ENCODE measurements at places on chromosomes 4 and X.
A peak's percentile ranks its signal among the peaks of the same experiment; 100 is the strongest.

- DNase-seq, result peak; percentile 52
These were observed 59.4 kb upstream of the GK2 start for GRCh38 chr4:79467246-79467932.

GRCh38 chrX:24480400-24480865 is 15.3 kb downstream of the PDK3 start:
- no peak for DNase-seq

GRCh38 chr4:153962311-153963039 is 173.6 kb upstream of the SFRP2 start:
- no peak for DNase-seq

DNA sequence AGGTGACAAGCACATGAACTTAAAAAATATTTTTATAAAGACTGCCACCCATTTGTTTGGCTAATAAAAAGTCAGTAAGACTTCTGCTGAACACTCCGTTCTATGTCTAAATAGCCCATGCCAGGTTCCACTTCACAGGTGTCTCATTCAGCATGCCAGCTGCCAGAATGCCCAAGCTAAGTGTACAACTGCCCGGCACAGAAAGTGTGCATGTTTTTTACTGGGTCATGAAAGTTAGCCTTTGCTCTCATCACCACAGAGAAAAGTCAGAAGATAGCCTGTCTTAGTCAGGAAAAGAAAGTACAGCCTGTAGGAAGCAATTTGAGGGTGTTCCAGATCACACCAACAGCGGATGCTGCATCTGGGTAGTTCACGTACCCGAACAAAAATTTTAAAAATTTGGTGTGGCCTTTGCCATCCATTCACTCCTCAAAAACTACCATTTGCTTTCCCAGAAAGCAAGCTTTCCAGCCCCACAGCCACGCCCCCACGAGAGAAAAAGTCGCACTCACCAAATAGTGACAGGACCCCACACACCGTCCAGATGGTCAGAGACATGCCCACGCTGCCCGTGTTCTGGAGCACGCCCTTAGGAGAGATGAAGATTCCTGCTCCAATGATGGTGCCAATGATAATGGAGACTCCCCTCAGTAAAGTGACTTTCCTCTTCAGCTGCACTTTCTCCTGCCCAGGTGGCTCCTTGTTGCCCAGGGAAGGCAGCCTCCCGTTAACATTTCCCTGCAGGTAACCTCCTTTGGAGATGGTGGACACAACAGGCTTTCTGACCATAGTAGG is 671 bp downstream of the SLC7A11 start:
- peak; percentile 47 for DNase-seq

- DNase-seq, result peak; percentile 73
These were observed 2.7 kb upstream of the RENBP start for GRCh38 chrX:153947009-153947769.

DNA sequence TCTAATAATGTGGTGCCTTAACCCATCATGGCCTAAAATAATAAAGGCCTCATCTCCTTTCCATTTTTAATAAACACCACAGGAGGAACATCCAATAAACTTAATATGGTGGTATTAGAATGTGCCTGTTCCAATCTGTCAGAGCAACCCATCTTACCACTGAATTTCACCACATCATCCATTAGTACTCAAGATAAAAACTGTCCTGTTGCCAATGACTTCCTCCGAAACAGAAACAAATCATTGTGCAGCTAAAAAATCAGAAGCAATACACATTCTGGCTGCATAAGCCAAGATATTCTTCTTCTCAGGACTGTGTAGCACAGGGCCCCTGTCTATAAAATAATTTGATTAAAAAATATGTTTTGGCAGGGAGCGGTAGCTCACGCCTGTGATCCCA is 18.5 kb downstream of the TLR10 start:
- DNase-seq, result no peak

GRCh38 chrX:320126-320783 is 1.7 kb upstream of the GTPBP6 start:
- DNase-seq, result no peak

- no peak for DNase-seq
These were observed 331.4 kb downstream of the ARHGAP24 start for GRCh38 chr4:85806334-85806733.

DNA sequence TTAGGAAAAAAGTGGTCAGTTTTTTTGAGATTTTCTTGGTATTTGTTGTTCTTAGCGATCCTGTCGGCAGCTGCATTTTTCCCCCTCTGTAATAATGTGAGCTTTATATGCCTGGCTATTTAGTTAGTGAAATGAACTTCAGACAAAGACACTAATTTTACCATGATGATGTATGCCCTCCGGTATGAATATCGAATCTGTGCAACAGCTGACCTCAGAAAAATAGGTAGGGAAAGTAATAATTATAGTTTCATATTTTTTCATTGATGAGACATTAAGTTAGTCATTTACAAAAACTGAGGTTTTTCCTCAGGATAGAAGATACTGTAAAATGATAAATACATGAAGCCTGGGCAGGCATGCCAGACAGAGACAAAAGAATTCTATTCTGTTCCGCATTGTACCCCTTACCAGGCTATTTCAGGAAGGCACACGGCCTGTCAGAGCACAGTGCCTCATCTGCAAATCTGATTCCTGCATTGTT is 155.8 kb downstream of the SHROOM3 start:
- no peak for DNase-seq

DNA sequence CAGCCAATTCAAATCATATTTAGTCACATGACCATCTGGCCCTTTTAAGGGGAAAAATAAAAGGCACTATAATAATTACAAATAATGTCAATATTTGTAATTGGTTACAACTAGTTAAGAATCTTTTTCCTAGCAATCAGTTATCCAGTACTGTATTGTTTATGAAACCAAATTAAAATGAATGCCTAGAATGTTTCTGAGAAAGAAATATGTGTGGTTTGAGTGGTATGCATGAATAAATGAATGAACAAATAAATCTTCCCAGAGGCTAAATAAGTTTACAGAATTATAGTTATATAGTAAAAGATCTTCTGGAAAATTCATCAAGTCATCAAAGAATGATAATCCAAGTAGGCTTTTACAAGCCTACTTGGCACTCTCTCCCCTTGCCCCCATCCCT is 55.8 kb upstream of the F8A3 start:
- DNase-seq, result no peak

DNA sequence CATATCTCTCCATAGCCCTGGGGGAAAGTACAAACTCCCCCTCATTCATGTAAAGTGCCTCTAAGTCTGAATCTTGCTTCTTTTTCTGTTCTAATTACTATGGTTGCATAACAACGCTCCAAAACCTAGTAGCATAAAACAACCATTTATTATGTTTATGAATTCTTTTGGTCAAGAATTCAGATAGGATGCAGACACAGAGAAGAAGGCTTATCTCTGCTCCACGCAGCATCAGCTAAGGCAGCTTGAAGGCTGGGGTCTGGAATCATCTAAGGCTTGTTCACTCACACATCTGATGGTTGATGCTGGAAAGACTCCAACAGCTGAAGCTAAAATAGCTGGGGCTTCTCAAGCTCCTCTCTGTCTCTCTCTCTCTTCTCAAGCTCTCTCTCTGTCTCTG is 564.5 kb downstream of the ZNF674 start:
- DNase-seq, result no peak

- DNase-seq, result no peak
These were observed 3.6 kb downstream of the GEMIN8 start for GRCh38 chrX:14026121-14026520.

- DNase-seq, result peak; percentile 5
These were observed 42.9 kb downstream of the FNIP2 start for GRCh38 chr4:158811704-158812103.

DNA sequence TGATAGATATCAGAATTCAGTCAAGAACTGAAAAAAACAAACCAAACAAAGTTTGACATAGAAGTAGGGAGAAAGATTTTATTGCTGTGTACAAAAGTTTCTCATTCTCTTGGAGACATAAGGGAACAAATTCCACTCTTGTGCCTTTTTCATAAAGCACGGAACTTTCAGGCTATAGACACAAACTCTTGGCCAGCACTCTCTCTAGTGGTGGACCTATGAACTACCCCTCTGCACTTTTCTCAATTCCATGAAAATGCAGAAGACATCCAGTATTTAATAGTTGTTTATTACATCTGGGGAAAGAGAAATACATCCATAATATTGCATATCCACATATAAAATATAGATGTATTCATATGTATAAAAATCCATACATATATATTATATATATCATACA is 291.6 kb upstream of the HS3ST1 start:
- DNase-seq, result peak; percentile 33

DNA sequence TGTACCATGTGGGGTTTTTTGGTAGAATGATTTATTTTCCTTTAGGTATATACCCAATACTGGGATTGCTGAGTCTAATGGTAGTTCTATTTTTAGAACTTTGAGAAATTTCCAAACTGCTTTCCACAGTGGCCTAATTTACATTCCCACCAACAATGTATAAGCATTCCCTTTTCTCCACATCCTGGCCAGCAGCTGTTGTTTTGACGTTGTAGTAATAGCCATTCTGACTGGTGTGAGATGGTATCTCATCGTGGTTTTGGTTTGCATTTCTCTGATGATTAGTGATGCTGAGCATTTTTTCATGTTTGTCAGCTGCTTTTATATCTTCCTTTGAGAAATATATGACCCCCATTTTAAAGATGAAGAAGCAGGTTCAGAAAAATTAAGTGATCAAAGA is 153.7 kb downstream of the CBR4 start:
- no peak for DNase-seq

DNA sequence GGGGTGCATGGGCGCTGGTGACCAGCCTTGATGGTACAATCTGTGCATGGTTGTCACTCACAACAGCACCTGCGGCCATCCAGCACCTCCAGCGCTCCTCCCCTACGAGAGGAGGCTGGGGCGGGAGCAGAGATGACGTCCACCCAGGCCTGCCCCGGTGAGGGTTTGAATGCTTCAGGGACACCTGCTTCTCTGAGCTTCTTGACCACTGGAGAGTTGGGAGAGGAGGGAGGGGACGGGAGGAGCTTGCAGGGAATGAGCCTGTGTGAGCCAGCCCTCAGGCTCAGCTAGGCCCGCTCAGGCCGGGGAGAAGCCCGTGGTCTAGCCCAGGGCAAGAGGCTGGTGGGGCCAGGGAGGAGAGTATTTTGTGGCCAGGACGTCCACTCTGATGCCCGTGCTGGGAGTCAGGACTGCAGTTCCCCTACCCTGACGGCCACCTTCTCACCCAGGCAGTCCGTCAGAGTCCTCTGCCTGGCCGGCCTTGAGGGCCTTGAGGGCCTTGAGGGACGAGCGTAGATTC is 59.2 kb downstream of the CPZ start:
- no peak for DNase-seq

DNA sequence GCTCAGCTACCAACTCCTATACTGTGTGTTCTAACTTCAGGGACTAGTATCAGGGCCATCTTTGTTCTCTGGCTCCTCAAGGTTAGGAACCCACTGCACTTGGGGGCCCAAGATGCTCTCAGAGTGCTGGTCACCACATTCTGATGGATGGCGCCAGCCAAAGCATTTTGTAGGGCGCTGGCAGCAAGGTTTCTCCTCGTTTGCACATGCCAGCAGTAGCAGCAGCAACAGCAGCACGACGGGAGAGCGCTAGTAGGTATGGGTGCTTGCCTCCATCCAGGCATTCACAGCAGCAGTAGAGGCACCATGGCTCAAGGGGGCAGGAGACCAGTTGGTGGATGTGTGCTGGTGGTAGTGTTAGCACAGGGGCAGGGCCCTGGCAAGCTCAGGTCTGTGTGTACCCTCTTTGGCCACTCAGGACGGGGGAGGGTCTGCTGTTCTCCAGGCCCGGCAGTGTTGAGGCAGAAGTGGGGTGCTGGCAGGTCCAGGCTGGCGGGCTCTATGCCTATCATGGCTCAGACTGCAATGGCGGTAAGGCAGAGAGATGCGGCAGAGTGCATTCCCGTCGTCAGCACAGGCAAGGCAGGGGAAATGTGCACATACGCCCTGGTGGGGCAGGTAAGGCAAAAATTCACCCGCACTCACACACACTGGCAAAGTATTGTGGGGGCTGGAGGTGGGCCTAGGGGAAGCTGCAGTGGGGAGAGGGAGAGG is 56.6 kb downstream of the SERPINA7 start:
- DNase-seq, result no peak

DNA sequence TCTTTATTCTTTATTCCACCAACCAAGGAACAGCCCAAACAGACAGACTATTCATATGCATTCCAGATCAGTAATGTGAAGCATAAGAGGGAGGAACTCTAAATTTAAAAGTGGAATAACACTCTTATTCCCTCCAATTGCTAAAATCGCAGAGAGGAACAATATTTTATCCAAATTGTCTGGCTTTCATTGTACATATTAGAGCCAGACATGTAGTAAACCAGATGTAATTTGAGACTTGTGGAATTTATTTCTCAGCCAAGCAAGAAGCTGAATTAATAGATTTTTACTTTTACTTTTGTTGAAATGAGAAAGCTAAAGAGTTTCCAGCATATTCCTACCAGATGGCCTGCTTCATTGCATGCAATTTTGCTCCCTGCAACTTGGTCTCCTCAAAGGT is 674.6 kb upstream of the SLIT2 start:
- no peak for DNase-seq

- no peak for DNase-seq
These were observed 32.4 kb upstream of the KIT start for GRCh38 chr4:54625391-54625790.

DNA sequence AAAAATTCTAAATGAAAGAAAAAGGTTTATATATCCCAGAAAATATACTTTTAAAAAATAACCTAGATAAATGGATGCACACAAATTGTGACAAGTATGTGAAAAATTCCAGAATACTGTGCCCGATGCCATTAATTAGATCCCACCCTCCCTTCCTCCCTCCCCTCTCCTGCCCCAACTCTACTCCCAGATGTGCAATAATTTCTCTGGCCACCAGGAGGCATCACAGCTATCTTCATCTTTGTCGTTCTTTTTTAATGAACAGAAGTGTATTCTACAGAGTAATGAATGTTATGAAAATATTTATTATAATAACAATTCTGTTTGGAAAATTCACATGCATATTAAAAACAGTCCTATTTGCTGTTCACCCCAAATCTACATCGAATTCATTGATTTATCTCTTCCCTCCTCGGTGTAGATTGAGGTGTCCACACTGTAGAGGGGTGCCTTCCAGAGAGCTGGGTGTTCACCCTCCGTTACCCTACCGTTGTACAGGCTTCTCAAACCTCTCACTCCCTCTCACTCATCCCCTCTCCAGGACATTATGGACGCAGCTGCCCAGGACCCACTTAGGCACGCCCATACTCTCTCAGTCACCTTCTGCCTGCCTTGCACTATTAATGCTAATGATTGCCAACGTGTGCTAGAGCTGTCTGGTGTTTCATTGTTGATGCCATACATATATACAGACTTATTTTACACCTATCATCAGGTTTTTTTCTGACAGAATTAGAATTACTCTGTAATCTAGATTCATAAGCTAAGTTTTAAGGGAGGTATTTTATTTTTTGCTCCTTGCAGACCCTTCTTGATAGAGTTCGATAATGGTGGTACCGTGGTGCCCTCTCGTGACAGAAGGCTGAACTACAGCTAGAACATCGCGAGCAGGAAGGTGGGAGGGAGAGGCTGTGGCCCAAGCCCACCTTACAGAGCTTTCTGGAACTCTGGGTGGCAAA is 14.1 kb downstream of the RAB40AL start:
- peak; percentile 52 for DNase-seq

GRCh38 chr4:161519611-161520010 is 644.2 kb downstream of the FSTL5 start:
- DNase-seq, result no peak

- DNase-seq, result no peak
These were observed 234.1 kb downstream of the DHRSX start for GRCh38 chrX:2266445-2267349.

- no peak for DNase-seq
These were observed 96.2 kb upstream of the CCSER1 start for GRCh38 chr4:90030953-90031352.
